Suprapubic skin (tissue), 4 donors: ENCODE measurements at places on chromosomes 7 and 10. TPM values are rescaled to one million over a fixed set of nuclear protein-coding genes. Genes with fewer than 3 reads are reported as not detected.

DNA sequence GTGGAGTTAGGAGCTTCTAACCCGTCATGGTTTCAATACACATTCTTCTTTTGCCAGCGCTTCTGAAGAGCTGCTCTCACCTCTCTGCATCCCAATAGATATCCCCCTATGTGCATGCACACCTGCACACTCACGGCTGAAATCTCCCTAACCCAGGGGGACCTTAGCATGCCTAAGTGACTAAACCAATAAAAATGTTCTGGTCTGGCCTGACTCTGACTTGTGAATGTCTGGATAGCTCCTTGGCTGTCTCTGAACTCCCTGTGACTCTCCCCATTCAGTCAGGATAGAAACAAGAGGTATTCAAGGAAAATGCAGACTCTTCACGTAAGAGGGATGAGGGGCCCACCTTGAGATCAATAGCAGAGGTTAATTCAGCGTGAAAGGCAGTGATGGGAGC lies 22.4 kb downstream of the PRSS2 start:
- H3K27me3 ChIP-seq, result peaks cover 26% of the 10 kb centered on the region
- no peaks in the 10 kb centered on the region for H3K36me3 ChIP-seq
- peaks cover 18% of the 10 kb centered on the region for H3K4me1 ChIP-seq
- no peak for DNase-seq
- no peak overlapping the region for H3K4me3 ChIP-seq

GRCh38 chr10:80156216-80156615 lies 23.7 kb downstream of the PLAC9 start:
- H3K27me3 ChIP-seq, result no peaks in the 10 kb centered on the region
- peaks cover 65% of the 10 kb centered on the region for H3K36me3 ChIP-seq
- H3K4me3 ChIP-seq, result no peak overlapping the region
- H3K27ac ChIP-seq, result peak overlapping the region; percentile 68
- DNase-seq, result no peak

- no peak overlapping the region for H3K27ac ChIP-seq
- no peak for DNase-seq
- no peak overlapping the region for H3K4me3 ChIP-seq
- no peaks in the 10 kb centered on the region for H3K4me1 ChIP-seq
Measured at GRCh38 chr7:44823255-44823781, 24.6 kb downstream of the H2AZ2 start.

DNA sequence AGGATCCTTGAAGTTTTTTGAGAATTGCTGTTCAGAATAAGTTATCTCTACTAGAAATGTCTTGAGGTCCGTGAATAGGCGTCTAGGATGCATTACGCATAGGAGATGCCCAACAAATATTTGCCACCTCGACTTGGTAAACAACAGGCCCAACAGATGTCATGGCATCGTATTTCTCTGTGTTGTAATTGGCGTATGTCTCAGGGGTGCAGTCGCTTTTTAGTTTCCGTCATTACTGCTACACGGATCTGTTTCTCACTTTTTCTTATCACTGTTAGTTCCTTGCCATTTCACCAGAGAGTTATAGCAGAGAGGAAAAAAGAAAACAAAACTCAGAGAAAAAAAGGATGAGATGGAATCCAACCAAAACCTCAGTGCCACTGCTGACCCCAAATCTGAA lies 73.0 kb upstream of the SFMBT2 start:
- DNase-seq, result no peak
- H3K4me1 ChIP-seq, result no peaks in the 10 kb centered on the region
- H3K27me3 ChIP-seq, result peaks cover 11% of the 10 kb centered on the region

DNA sequence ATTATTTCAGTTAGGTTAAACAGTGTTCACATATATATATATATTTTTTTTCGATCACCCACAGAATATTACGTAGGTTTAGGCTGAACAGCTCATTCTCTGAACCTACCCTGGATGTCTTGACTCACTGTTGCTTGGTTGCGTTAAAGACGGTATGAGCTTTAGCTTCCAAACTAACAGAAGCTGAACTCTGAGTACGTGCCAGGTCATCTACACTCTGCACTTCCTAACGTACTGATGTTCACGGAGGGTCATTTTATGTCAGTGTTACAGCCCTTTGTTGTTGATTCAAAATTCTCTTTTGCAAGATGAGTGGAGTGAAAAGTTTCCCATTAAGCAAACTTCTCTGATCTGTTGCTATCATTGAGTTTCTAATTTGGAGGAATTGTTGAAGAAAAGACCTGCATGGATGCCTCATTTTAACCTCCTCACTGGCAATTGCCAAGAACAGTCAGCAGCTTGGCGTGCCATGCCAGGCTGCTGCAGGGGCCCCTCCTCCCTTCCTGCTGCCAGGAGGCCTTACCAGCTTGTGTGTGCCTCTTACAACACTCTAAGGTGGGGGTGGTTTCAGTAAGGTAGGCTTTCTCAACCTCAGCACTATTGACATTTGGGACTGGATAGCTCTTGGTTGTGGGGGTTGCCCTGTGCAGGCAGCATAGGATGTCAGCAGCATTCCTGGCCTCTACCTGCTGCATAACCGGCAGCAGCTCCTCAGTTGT lies 44.3 kb downstream of the INSYN2A start:
- peaks cover 5% of the 10 kb centered on the region for H3K4me1 ChIP-seq
- no peak overlapping the region for H3K4me3 ChIP-seq
- no peaks in the 10 kb centered on the region for H3K27me3 ChIP-seq
- no peak for DNase-seq
- no peaks in the 10 kb centered on the region for H3K36me3 ChIP-seq

DNA sequence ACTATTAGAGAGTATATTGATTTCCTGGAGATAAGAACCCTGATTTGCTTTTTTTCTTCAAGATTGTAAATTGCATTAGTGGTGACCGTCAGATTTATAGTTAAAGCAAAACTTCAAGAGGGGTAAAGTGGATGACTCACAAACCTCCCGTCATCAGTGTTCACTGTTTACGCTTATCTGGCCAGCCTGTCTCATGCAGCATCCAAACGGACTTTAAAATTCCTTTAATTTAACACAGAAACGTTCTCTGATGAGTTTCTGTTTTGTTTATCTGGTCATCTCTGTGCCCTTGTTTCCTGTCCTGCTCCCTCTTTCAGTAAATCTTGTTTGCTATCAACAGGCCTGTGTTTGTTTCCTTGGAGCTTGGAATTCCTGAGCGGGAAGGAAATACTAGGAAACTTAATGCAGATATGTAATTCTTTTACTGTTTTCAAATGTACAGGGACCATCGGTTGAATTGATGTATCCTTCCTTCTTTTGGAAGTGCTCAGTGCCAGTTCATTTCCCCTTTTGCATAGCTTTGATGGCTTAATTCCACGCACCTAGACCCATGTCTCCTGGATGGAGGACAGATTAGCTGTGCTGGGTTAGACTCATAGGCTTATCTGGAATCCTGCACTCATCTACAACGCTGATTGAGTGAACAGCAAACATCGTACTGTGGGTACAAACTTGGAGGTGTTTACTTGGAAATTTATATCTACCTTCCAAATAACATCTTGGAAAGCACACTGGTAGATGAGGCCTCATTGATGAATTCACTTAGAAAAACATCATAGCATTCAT lies 21.3 kb downstream of the PTPRE start:
- no peak overlapping the region for H3K27ac ChIP-seq
- H3K4me3 ChIP-seq, result no peak overlapping the region
- DNase-seq, result no peak
- no peaks in the 10 kb centered on the region for H3K4me1 ChIP-seq
- no peaks in the 10 kb centered on the region for H3K36me3 ChIP-seq

- H3K27ac ChIP-seq, result no peak overlapping the region
- DNase-seq, result no peak
- peaks cover under 1% of the 10 kb centered on the region for H3K4me1 ChIP-seq
- peak overlapping the region; percentile 29 for H3K4me3 ChIP-seq
Measured at GRCh38 chr7:99974681-99975080, 1.1 kb downstream of the AZGP1 start.

DNA sequence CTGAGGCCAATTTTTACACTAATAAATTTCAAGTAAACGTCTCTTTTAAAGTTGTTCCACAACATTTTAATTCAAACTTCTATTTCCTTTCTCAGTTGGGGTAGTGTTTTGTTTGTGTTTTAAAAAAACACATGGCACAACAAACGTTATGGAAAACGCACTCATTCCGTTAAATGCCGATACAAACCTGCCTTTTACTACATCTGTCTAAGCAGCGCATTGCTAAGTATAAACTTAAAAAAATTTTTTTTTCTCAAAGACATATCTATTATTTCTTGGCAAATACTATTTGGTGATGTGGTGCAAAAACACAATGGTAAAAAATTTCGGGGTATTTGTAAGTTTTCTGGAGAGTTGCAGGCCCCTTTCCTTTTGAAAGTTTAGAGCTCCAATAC lies 1.4 kb downstream of the SKIDA1 start:
- peaks cover 50% of the 10 kb centered on the region for H3K4me1 ChIP-seq
- H3K4me3 ChIP-seq, result peak overlapping the region; percentile 67
- peak overlapping the region; percentile 98 for H3K27ac ChIP-seq
- no peaks in the 10 kb centered on the region for H3K27me3 ChIP-seq
- no peaks in the 10 kb centered on the region for H3K36me3 ChIP-seq
- DNase-seq, result no peak

DNA sequence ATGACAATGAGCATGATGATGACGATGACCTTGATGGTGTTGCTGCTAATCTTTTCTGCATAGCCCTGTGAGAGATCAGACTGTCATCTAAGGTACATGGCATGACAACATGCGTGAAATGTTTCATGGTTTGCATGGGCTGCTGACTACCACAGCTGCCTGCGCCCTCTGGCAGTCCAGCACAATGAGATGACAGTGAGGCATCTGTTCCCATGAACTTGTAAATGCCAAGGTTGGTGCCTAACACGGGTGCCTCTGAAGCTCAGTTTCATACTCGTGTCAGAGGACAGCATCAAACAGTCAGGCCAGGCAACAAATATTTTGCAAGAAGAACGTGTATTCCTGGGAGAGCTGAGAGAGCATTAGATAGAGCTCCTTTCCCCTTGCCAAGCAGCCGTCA lies 122.0 kb upstream of the PRKCQ start:
- DNase-seq, result no peak
- H3K27me3 ChIP-seq, result peaks cover 4% of the 10 kb centered on the region
- no peak overlapping the region for H3K4me3 ChIP-seq
- no peak overlapping the region for H3K27ac ChIP-seq

GRCh38 chr10:67612176-67612575 lies 83.8 kb downstream of the CTNNA3 start:
- H3K27me3 ChIP-seq, result no peaks in the 10 kb centered on the region
- no peaks in the 10 kb centered on the region for H3K4me1 ChIP-seq
- no peak for DNase-seq
- H3K4me3 ChIP-seq, result no peak overlapping the region
- H3K27ac ChIP-seq, result no peak overlapping the region

DNA sequence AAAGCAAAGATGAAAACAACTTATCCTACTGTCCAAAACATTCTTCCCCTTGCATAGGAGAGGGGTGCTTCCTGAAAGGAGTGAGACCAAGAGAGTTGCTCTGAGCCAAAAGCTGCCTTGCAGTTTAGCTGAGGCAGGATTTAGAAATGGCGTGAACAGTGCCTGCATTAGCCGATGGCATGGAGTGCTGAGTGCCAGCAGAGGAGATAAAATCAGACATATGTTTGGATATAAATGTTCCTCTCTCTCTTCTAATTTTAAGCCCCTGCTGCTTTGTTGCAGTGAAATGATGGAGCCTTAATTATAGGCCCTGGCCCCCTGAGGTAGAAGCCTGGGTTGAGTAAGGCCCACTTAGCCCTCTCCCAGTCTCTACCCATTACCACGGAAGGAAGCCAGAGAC lies 7.1 kb downstream of the LRRC4 start:
- no peak overlapping the region for H3K4me3 ChIP-seq
- H3K4me1 ChIP-seq, result no peaks in the 10 kb centered on the region
- H3K36me3 ChIP-seq, result no peaks in the 10 kb centered on the region
- no peaks in the 10 kb centered on the region for H3K27me3 ChIP-seq
- no peak overlapping the region for H3K27ac ChIP-seq

DNA sequence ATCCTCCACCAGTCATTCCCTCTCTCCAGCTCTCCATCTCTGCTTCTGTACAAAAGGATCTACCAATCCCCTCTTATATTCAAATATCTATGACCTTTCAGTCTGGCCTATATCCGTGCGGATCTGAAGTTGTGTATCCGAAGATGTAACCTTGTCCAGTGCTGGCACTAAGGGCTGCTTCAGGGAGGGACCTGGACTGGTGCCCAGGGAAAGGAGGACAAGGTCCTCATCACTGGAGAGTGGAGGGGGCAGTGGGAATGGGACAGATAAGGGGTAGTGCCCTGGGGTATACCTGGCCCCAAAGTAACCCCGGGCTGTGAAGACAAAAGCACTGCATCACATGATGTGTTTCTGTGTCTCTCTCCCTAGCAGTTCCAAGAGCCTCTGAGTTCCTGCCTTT lies 1.8 kb downstream of the TMEM225B start:
- DNase-seq, result no peak
- no peak overlapping the region for H3K27ac ChIP-seq
- H3K27me3 ChIP-seq, result no peaks in the 10 kb centered on the region
- no peak overlapping the region for H3K4me3 ChIP-seq

DNA sequence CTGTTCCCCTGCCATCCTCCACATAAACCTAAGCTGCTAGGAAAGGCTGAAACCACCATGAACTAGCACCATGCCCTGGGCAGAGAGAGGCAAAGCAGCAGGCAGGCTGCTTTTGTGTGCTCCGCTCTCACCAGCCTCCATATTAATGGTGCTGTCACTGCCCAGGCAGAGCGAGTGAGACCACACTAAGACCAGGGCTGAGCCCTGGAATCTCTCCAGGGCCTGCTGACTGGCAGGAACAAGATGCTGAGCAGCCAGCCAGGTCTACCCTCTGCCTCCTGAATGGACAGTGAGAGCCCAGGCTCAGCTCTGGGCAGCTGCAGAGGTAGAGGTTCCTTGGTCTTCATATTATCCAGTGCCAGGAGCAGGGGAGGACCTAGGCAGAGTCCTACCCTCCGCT lies 1.6 kb upstream of the CRHR2 start:
- no peak overlapping the region for H3K27ac ChIP-seq
- no peak overlapping the region for H3K4me3 ChIP-seq
- H3K4me1 ChIP-seq, result peaks cover 15% of the 10 kb centered on the region

DNA sequence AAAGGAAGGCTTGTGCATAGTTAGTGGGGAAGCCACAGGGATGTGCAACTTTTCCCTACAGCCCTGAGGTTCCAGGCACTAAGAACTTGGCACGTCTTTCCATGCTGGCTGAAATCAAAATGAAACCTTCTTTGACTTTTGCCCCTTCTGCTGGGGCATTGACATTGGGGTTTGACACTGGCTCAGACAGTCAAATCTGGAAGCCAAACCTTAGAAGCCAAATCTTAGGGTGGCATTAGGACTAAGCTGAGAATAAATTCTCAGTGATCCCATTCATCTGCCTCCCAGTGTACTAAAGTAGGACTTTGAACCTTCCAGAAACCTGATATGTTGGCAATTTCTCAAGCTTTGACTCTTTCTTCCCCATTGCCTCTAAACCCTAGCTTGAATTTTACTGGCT lies 31.3 kb upstream of the INSYN2A start:
- H3K4me3 ChIP-seq, result no peak overlapping the region
- peaks cover 6% of the 10 kb centered on the region for H3K36me3 ChIP-seq
- no peaks in the 10 kb centered on the region for H3K27me3 ChIP-seq
- H3K27ac ChIP-seq, result no peak overlapping the region
- H3K4me1 ChIP-seq, result peaks cover 3% of the 10 kb centered on the region

NPFFR1 gene
- total RNA-seq, result 0.53 TPM

DIP2C gene
- total RNA-seq, result 23.3 TPM

GTF2IRD2 gene
- 15.9 TPM for total RNA-seq

PLXDC2 gene
- 93.4 TPM for total RNA-seq

UTF1 gene
- not detected for total RNA-seq

KIAA1549 gene
- total RNA-seq, result 0.83 TPM

ANKRD7 gene
- total RNA-seq, result not detected

GATA3 gene
- total RNA-seq, result 158 TPM

TNPO3 gene
- total RNA-seq, result 43.4 TPM

ASB10 gene
- total RNA-seq, result not detected

ANAPC16 gene
- 57.0 TPM for total RNA-seq
